Large intestine (tissue), 12 donors: ENCODE measurements at places on chromosomes 7 and 10. TPM values are rescaled to one million over a fixed set of nuclear protein-coding genes. Genes with fewer than 3 reads are reported as not detected.

OR2A7 gene
- polyA plus RNA-seq = 16.7 TPM

DNA sequence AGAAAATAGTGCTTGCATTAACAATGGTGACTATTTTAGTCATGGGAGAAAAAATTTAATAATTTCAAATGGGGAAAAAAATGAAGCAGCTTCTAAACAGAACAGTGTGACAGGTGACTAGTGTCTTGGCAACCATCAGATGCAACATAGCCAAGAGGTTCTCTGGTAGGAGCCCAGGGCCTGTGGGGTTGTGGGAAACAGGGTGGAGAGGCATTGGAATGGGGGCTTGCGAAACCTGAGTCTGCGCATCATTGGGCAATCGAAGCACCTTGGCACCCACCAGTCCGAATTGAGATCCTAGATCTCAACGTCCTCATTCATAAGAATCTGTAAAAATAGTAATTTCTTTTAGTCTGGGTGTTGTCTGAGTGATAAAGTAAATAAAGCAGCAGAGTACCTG is 19.2 kb upstream of the PARD3 start:
- no peaks in the 10 kb centered on the region for H3K27me3 ChIP-seq
- no peak for DNase-seq
- no peaks in the 10 kb centered on the region for H3K36me3 ChIP-seq
- H3K4me3 ChIP-seq = no peak overlapping the region
- H3K27ac ChIP-seq = no peak overlapping the region

- DNase-seq = no peak
- peaks cover 55% of the 10 kb centered on the region for H3K27me3 ChIP-seq
- no peaks in the 10 kb centered on the region for H3K36me3 ChIP-seq
Measured at GRCh38 chr10:81876253-81877077, 1.5 kb downstream of the NRG3 start.

ZNF853 gene
- polyA plus RNA-seq = 5.7 TPM

UPF2 gene
- polyA plus RNA-seq = 20.9 TPM

- H3K4me1 ChIP-seq = peaks cover 6% of the 10 kb centered on the region
- peak overlapping the region; percentile 28 for H3K27ac ChIP-seq
- no peaks in the 10 kb centered on the region for H3K27me3 ChIP-seq
- H3K36me3 ChIP-seq = peaks cover 22% of the 10 kb centered on the region
- H3K4me3 ChIP-seq = no peak overlapping the region
Measured at GRCh38 chr7:825386-825785, 6.9 kb upstream of the SUN1 start.

PTPRZ1 gene
- 20.6 TPM for polyA plus RNA-seq

DNA sequence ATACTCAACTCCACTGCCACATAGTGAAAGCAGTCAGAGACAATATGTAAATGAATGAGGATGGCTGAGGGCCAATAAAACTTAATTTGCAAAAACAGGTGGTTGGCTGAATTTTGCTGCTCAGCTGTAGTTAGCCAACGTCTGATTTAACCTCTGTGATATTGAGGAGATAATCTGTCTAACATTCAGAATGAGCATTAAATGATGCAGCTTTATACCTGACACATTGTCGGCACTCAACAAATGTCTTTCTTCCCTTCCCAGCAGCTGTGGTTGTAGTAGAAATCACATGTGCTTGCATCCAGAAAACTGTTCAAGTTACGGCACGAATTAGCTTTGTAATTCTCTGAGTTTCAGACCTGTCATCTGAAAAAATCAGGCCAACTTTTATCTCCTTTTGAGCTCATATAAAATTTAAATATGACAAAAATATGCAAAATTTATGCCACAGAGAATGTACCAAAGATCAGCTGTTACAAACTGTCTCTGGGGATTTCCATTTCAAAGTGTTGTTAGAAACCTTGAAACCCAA is 1239.7 kb downstream of the GATA3 start:
- no peaks in the 10 kb centered on the region for H3K36me3 ChIP-seq
- no peaks in the 10 kb centered on the region for H3K27me3 ChIP-seq
- H3K4me1 ChIP-seq = no peaks in the 10 kb centered on the region
- no peak for DNase-seq

AKR1C1 gene
- 12.0 TPM for polyA plus RNA-seq

- H3K27me3 ChIP-seq = no peaks in the 10 kb centered on the region
- DNase-seq = no peak
- no peak overlapping the region for H3K27ac ChIP-seq
- peaks cover 13% of the 10 kb centered on the region for H3K36me3 ChIP-seq
Measured at GRCh38 chr7:17311194-17311593, 12.7 kb downstream of the AHR start.

DNA sequence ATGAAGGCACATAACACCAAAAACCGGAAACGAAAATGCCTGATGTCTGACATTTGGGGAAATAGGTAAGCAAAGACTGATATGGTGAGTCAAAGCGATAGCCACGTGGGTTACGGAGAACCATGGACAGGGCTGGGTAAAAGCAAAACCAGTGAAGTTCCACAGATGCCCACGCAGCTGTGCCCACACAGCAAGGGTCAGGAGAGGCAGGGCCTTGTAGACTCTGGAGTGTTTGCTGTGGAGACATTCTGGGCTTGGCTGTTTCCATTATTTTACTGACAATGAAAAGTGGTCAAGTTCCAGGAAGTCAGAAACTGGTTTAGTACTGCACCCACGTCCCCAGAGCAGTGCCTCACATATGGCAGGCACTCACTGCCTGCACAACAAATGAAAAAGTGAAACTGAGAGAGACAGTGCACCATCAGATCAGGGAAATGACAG is 148.7 kb downstream of the ZMYND11 start:
- DNase-seq = no peak
- H3K4me1 ChIP-seq = no peaks in the 10 kb centered on the region
- peaks cover 80% of the 10 kb centered on the region for H3K36me3 ChIP-seq
- H3K4me3 ChIP-seq = no peak overlapping the region
- no peaks in the 10 kb centered on the region for H3K27me3 ChIP-seq
- no peak overlapping the region for H3K27ac ChIP-seq

GRCh38 chr10:103649654-103650423 is 156.3 kb downstream of the NEURL1 start:
- H3K36me3 ChIP-seq = peaks cover 35% of the 10 kb centered on the region
- no peak overlapping the region for H3K4me3 ChIP-seq
- H3K4me1 ChIP-seq = peaks cover 53% of the 10 kb centered on the region
- no peaks in the 10 kb centered on the region for H3K27me3 ChIP-seq
- no peak overlapping the region for H3K27ac ChIP-seq
- no peak for DNase-seq

FERD3L gene
- not detected for polyA plus RNA-seq

DNA sequence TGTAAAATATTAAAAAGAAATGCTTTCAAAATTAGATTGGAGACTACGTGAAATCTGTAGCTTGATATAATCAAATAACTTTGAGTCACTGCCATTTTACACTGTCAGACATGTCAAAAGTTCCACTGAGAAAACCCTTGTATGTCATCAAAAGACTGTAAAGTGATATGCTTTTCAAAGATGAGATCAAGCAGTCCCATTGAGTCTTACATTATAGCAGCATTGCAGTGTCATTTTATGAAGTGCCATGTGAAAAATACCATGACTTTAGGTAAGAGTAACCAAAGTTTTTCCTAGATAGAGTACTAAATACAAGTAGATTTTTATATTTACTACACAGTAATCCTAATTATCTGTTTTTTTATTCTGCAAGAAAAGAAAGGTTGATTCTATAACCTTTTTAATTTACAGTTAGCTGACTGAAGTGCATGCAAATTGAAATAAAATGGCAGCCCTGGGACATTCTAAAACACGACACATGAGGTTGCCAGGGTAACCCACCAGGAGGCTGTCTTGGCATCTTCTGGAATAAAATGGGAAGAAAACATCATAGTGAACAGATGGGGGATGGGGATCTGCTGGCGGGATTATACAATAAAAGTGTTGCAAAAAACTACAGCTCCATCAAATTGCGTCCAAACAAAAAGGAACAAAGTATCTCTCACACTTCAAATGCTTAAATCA is 91.3 kb upstream of the TMEM106B start:
- no peak overlapping the region for H3K4me3 ChIP-seq
- H3K4me1 ChIP-seq = no peaks in the 10 kb centered on the region
- no peak for DNase-seq
- no peaks in the 10 kb centered on the region for H3K36me3 ChIP-seq
- no peak overlapping the region for H3K27ac ChIP-seq
- H3K27me3 ChIP-seq = no peaks in the 10 kb centered on the region

- no peak overlapping the region for H3K27ac ChIP-seq
- no peak overlapping the region for H3K4me3 ChIP-seq
- no peak for DNase-seq
- H3K4me1 ChIP-seq = no peaks in the 10 kb centered on the region
Measured at GRCh38 chr10:84654671-84655070, 326.3 kb downstream of the CCSER2 start.

NAT16 gene
- 0.21 TPM for polyA plus RNA-seq

DNA sequence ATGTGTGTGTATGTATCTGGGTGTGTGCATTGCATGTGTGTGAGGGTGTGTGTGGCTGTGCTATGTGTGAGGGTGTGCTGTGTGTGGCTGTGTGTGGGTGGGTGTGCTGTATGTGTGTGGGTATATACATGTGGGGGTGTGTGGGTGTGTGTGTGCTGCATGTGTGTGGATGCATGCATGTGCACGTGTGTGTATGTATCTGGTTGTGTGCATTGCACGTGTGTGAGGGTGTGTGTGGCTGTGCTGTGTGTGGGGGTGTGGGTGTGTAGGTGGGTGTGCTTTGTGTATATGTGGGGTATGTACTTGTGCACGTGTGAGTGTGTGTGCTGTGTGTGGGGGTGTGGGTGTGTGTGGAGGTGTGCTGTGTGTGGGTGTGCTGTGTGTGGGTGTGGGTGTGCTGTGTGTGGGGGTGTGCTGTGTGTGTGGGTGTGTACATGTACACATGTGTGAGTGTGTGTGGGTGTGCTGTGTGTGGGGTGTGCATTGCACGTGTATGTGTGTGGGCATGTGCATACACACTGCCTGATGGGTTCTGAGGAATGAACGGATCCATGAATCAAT is 579.8 kb downstream of the PTPRN2 start:
- no peak overlapping the region for H3K4me3 ChIP-seq
- H3K27me3 ChIP-seq = no peaks in the 10 kb centered on the region
- H3K27ac ChIP-seq = no peak overlapping the region
- no peak for DNase-seq

DNA sequence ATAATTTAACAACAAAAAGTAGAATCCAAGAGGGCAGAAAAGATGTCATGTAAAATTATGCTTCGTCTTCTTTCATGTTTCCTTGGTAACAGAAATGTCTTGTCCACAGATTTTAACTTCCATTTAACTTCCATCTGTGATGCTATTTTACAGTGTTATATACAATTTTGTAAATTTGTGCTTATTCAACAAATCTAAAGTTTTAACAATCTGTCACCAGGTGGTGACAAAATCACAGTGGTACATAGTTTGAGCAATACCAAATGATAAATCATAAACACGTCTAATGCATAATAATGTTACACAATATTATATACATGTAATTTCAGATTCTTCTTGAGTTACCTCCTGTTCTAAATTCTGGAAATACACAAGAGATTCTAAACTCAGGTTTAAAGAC is 784.4 kb upstream of the CELF2 start:
- H3K27ac ChIP-seq = no peak overlapping the region
- no peaks in the 10 kb centered on the region for H3K36me3 ChIP-seq
- no peak for DNase-seq
- H3K27me3 ChIP-seq = no peaks in the 10 kb centered on the region
- no peak overlapping the region for H3K4me3 ChIP-seq

LBX1 gene
- polyA plus RNA-seq = 0.03 TPM

DNA sequence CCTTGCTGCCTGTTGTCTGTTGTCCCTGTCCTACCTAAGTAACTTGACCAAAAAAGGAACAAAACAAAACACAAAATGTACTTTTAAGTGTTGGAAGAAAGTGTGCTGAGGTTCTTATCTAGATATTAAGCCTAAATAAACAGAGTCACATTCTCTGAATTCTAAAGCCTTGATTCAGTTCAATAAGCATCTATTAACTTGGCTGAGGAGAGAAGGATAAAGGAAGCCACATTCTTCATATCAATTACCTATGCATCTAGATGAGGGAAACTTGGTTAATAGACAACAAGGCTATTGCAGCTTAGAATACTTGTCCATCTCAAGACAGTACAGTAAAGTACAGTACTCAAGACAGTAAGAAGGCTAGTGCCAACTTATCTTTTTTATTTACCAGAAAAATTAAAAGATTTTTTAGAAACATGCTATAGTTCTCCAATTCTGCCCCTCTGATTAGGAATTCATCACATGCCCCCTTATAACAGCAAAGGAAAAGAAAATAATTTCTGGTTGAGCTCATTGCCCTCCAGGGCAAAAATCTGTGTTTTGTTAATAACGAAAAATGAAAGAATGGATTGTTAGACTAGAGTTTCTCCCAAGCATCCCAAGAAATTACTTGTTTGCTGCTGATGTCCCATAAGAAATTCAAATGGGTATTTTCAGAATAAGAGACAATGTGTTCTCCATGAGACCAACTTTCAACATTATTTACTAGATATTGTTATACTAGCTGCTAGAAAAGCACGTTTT is 546.5 kb upstream of the SEMA3D start:
- H3K4me1 ChIP-seq = no peaks in the 10 kb centered on the region
- no peak overlapping the region for H3K4me3 ChIP-seq
- no peak overlapping the region for H3K27ac ChIP-seq
- DNase-seq = no peak
- H3K36me3 ChIP-seq = no peaks in the 10 kb centered on the region

- no peak overlapping the region for H3K4me3 ChIP-seq
- DNase-seq = no peak
- H3K27ac ChIP-seq = no peak overlapping the region
- no peaks in the 10 kb centered on the region for H3K27me3 ChIP-seq
- H3K36me3 ChIP-seq = no peaks in the 10 kb centered on the region
Measured at GRCh38 chr7:424961-425793, 94.5 kb downstream of the PDGFA start.

ERVW-1 gene
- polyA plus RNA-seq = 0.76 TPM

DNA sequence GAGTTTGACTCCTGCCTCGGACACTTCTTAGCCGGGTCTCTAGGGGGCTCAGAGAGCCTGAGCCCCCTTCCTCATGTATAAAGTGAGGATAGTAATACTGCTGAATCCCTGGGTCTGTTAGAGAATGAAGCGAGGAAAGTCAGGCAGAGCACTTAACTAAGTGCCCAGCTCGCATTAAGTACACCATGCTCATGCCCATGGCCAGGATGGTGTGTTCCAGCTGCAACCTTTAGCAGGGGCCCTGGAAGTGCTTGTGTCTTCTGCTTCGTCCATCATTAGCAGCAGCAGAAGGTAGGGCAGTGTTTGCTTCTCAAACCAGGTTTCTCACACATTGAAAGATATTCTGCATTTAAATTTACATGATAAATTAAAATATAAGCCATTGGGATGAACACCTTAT is 27.3 kb upstream of the WDFY4 start:
- H3K36me3 ChIP-seq = no peaks in the 10 kb centered on the region
- peaks cover 11% of the 10 kb centered on the region for H3K4me1 ChIP-seq
- H3K27ac ChIP-seq = no peak overlapping the region
- no peak overlapping the region for H3K4me3 ChIP-seq

DNA sequence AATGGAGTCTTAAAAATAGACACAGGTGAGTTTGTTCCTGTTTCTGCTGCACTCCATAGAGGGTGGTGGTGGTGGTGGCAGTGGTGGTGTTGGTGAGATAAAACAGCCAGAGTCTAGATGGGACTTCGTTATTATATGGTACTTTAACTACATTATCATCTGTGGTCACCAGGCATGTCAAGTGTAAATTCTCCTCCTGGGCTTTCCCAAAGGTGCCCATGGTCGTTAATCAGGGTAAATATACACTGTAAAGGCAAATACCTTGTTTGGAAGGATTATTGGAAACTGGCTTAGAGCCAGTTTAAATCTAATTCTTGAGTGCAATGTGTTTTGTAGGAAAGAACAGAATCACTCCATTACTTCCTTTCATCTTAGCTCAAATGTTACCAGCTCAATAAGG is 21.5 kb upstream of the COMMD3 start:
- no peak overlapping the region for H3K27ac ChIP-seq
- no peak for DNase-seq
- no peak overlapping the region for H3K4me3 ChIP-seq
- H3K27me3 ChIP-seq = peaks cover 4% of the 10 kb centered on the region
- no peaks in the 10 kb centered on the region for H3K4me1 ChIP-seq
